Stimulated activated CD8-positive, alpha-beta memory T cell treated with anti-CD3 and anti-CD28 coated beads, Interleukin-4, amount 100 ng/mL, for 48 hours (primary cell): ENCODE measurements at places on chromosomes 11 and 22.

- no peak for DNase-seq
These were observed 190.5 kb downstream of the C11orf87 start for GRCh38 chr11:109612496-109612895.

- DNase-seq, result no peak
These were observed 60.0 kb downstream of the ENTHD1 start for GRCh38 chr22:39833610-39834009.

GRCh38 chr11:69218271-69218682, 62.5 kb downstream of the SMIM38 start:
- DNase-seq, result peak; percentile 14

DNA sequence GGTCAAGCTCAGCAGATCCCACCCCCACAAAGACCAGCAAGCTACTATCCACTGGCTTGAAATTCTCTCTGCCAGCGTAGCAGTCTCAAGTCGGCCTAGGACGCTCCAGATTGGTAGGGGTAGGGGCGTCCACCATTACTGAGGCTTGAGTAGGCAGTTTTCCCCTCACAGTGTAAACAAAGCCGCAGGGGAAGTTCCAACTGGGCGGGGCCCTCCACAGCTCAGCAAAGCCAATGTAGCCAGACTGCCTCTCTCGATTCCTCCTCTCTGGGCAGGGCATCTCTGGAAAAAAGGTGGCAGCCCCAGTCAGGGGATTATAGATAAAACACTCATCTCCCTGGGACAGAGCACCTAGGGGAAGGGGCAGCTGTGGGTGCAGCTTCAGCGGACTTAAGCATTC, 1064.9 kb upstream of the TENM4 start:
- DNase-seq, result no peak

- no peak for DNase-seq
These were observed 430 bp downstream of the CDC42EP1 start for GRCh38 chr22:37560608-37561211.

GRCh38 chr11:15730263-15730994, 615.7 kb downstream of the INSC start:
- no peak for DNase-seq

DNA sequence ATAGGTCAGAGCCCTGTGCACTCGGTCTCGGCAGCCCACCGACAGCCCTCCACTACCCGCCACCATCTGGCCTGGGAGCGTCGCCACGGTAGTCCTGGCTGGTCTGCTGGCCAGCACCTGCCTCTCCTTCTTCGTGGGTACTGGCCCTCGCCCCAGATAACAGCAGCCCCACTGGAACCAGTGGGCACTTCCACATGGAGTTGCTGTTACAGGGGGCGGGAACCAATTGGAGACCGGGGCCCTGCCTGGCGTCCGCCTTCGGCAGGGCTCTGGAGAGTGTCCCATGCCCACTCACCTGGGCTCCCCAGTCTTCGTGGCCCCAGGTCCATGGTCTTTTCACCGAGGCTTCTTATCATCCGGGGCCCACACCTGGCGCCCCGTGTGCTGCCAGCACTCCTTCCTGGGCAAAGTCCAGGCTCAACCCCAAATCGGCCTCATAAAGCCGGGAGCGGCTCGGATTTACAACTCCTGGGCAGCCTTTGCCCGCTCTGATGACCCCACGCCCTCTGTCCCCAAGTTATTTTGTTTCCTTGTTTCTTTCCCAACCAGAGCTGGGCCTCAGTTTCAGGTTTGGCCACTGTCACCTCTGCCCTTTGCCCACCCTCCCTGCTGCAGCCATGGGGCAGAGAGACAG, 12.9 kb upstream of the EHD1 start:
- no peak for DNase-seq

GRCh38 chr11:63906585-63906984, 10.4 kb downstream of the RCOR2 start:
- DNase-seq, result peak; percentile 71

DNA sequence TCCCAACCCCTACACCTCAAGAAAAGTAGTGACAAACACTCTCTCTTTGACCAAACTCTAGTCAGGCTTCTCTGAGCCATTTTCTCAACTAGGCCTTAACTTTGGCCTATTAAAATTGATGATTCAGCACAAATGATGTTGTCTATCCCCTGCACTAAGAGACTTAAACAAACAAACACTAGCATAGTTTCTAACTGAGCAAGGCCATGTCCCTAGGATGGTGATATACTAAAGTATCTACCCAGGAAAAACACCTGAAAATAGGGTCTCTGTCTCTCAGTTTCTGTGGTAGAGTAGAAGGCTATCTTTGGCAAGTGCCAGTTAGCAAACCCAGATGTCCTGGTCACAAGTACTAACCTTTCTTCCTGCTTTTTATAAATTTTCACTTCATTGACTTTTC, 219.7 kb upstream of the ANO3 start:
- DNase-seq, result no peak

GRCh38 chr11:73040046-73040445, 102.1 kb downstream of the FCHSD2 start:
- no peak for DNase-seq

- no peak for DNase-seq
These were observed 136.0 kb downstream of the SERGEF start for GRCh38 chr11:17876827-17877226.

- DNase-seq, result no peak
These were observed 12.3 kb downstream of the PKNOX2 start for GRCh38 chr11:125176866-125177265.

DNA sequence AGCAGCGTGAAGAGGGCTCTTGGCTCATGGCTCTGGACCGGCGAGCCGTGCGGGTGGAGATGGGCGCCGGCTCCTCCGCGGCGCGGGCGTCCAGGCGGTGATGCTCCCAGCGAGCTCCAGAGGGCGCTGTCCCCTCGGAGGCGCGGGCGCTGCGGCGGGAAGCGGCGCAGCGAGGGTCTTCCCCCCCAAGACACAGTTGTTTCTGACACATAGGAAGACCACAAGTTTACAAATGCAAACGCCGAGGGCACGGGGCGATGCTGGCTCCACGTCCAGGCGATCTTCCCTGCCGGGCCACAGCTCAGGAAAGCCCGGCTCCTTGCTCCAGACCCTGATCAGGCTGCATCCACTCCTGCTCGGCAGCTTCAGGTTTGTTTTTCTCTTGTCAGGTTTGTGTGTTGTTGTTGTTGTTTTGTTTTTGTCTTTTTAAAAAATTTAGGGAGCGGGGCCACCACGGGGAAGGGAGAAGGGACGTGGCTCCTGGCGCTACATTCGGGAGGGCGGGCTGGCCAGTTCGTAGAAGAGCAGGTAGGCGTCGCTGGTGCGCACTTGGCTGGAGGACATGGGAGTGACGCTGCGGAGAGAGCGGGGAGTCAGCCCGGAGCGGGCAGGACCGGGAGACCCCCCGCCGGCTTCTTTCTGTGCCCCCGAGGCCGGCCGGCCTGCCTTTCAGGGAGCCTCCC, 10.0 kb upstream of the MFRP start:
- peak; percentile 82 for DNase-seq

DNA sequence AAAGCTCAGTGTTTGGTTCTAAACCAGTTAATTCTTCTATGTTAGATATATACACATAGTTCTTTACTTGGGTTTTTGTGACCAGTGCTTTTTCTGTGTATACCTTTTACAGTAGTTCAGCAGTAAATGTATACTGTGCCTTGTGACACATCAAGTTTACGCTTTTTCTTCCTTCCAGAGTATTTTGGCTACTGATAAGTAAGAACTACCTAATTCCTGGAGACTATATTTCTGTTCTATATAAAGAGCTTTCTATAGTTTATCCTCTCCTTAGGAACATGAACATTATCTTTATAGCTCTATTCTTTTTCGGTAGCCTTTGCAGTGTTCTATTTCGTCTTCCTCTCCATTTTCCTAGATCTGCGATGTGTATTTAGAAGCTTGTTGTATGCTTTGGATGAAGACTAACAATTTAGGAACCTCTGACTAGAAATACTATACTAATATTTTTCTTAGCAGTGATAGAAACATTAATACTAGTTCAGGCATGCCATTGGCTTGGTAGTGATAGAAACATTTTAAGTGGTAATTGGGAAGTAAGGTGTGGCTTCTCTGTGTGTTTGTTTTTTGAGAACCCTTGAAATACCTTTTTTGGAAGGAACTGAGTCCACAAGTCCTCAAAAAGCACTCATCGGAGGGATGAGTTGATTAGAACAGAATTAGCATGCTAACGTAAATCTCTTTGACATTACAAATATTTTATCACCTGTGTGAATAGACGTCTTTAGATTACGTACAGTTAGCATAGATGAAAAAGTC, 74.6 kb downstream of the ARHGEF12 start:
- DNase-seq, result no peak

- no peak for DNase-seq
These were observed 5.4 kb upstream of the CRTAM start for GRCh38 chr11:122832721-122833470.

GRCh38 chr11:64356498-64357411, 2.2 kb upstream of the RPS6KA4 start:
- DNase-seq, result peak; percentile 70

GRCh38 chr11:81220146-81220895, 1513.3 kb downstream of the FAM181B start:
- DNase-seq, result no peak

DNA sequence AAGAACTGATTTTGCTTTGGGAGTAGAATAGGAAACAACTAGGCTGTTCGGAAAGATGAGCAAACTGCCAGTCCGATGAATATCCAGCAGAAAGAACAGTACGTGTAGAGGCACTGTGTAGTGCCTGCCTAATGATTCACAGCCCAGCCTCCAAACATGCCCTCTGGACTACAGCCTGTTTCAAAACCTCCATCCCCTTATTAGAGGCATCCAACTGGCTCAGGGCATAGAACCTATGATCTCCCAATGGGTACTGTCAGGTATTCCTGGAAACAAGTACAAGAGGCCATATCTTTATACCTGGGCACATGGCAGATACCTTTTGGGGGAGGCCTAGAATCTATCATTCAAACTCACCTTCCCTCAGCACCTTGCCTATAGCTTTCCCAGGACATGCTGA, 4.9 kb downstream of the RRP8 start:
- DNase-seq, result no peak

DNA sequence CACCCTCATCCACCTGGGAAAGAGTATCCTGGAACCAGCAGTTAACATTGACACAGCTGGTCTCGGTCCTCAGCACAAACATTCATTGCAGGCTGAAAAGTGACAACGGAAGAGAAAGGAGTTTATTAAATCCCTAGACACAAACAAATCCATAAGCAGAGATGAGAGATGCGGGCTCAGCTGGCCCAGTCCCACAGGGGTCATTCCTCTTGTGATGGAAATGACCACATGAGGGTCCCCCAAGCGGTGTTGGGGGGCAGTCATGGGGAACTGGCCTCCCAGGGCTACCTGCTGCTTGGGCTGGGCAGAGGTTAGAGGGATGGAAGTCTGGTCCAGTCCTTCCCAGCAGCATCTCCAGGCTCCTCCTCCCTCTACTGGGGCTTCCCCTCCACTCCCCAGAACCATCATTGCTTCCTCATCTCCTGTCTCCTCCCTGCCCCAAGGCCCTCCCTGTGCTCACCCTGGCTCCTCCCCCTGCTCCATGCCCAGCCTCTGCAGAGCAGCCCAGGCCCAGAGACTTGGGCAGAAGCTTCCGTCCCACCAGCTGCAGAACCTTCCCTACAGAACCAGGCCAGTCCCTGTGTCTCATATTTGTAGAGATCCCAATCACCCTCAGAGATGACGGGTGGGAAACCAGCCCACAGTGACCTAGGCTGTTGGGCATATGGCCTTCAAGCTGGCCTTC, 5.4 kb upstream of the IGLL5 start:
- no peak for DNase-seq

DNA sequence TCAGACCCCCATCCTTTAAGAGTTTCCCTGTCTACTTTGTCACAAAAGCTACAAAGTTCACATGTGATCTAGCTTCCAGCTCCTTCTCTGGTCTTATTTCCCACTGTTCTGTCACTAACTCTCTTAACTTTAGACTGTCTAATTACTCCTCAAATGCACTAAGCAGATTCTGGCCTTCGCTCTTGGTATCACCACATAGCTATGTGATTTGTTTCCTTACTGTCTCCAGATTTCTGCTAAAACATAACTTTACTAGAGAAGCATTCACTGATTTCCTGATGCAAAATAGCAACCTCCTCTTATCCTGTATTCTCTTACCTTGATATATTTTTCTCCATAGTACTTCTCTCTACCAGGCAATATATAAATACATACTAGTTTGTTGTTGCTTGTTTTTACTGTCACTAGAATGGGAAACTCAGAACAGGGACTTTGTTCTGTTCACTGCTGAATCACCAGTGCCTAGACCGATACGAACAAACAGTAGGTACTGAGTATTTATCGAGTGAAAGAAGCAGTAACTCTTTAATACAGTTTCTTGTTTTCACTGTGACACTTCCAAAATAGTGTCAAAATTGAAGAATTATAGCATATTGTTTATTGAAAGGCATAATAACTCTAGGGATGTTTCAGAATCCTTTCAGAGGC, 205.6 kb downstream of the DDX10 start:
- DNase-seq, result no peak

- no peak for DNase-seq
These were observed 31.8 kb downstream of the EIF3M start for GRCh38 chr11:32615422-32615821.

- no peak for DNase-seq
These were observed 20.7 kb downstream of the OR10A6 start for GRCh38 chr11:7910286-7910788.

DNA sequence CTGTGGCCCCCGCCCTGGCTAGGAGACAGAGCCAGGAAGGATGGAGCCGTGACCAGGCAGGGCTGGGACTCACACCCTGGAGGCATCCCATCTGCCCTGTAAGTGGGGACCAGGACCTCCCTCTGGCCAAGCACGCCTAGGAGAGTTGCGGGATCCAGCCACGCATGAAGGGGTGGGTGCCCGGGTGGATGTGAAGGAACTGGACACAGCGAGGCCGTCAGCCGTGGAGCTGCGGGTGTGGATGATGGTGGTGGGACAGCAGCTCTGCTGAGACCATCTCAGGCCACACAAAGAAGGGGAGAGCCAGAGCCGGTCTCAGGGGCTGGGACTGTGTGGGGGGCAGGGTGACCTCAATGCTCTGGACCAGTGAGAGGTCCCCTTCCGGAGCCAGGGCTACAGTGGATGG, 746.4 kb downstream of the BRD1 start:
- DNase-seq, result no peak

GRCh38 chr11:12122083-12122482, 11.7 kb downstream of the MICAL2 start:
- DNase-seq, result no peak
